ENCODE measurements at places on chromosomes 5 and 9.
A peak's percentile ranks its signal among the peaks of the same experiment; 100 is the strongest.

- DNase-seq, result peak; percentile 40
Observed at GRCh38 chr9:111897601-111898137, 1.1 kb downstream of the UGCG start.

DNA sequence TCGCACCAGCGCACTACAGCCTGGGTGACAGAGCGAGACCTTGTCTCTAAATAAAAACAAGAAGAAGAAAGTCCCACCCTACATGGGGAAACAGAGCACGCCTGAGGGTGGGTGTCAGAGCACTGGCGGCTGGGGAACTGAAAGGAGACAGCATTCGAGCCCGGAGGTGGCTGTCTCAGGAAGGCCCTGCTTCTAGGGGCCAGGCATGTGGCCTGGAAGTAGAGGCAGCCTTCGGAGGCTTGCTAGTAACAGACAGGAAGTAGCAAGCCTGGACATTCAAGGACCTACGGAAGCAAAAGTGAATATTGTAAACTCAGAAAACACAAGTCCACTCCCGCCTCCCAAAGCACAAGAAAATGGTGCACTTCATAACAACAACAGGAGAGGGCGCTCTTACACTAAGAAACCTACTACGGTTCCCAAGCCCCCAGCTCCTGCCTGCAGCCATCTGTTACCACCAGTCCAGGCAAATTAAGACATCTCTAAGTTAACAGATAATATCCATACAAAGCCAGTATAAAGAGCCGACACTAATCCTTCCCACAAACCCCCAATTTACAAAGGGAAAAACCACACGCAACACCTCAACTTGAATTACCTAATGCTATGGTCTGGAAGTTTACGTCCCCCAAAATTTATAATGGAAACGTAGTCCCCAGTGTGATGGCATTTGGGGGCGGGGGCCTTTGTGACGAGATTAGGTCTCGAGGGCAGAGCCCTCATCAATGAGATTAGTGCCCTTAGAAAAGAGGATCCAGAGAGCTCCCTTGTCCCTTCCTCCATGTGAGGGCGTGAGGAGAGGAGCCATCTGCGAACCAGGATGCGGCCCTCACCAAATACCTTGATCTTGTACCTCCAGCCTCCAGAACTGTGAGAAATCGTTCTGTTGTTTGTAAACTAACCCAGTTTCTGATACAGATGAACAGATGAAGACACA is 7.7 kb downstream of the RASGEF1C start:
- no peak for DNase-seq

GRCh38 chr5:44881266-44881665 is 72.5 kb downstream of the MRPS30 start:
- no peak for DNase-seq

DNA sequence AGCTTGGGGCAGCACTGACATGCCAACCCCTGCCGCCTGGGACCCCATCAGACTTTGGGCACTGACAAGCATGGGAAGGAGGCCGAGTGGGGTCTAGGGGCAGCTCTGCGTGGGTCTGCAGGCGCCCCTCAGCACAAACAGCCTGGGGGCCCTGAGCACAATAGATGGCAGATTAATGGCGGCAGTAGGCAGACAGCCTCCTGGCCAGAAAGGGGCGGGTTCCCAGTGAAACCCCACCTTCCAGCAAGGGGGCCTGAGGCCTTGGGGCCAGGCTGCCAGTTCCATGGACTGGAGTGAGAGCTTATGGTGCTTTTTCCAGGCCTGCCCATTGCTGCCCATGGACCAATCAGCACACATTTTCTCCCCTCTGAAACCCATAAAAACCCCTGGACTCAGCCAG is 2031.2 kb downstream of the EFNA5 start:
- DNase-seq, result no peak

DNA sequence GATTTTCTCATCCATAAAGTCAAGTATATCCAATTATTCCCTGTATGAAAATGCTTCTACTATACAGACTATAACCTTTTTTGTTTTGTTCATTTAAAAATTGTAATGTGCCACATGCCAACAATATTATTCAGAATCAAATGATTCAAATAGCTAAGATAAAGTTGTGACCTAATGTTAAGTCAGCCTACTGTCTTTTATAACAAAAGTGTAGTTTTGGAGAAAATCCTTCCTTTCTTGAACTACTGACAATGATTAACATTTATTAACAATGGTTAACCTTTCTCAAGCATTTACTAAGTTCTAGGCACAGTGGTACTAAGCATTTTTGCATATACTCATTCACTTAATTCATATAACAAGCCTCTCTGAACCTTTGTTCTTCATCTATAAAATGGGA is 25.0 kb downstream of the CSF2 start:
- no peak for DNase-seq

DNA sequence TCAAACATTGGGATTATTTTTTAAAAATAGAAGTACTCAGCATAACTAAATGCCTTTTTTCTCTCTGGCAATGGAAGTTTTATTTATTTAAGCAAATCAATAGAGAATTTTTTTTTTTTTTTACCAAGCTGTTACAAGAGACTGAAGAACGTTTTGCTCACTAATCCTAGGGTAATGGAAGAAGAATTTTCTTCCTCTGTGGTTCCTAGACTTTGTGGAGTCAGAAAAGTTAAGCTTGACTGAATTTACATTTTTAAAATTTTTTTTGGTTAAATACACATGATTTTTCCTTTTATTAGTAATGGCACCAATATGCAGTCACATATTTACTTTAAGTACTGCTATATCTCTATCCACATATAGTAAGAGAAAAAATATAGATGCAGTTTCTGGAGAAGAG is 189.8 kb downstream of the PCSK1 start:
- DNase-seq, result no peak

DNA sequence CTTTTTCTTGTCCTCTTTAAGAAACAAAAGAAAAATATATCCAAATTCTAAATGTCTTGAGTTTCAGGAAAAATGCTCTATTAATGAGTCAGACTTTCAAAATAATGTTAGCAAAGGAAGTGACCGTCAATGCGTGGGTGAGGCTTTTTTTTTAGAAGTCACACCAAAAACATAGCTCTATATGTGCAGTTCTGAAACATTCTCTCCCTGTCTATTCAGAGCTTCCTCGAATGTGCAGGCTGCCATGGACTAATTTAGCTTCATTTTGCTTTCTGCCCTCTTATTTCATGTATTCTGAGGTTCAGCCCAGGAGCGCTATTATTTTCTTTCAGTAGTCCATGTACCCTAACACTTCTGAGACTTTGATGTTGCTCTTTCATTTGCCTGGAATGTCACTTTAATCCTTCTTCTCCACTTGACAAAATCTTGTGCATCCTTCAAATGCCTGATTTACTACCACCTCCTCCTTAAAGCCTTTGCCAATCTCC is 72.5 kb upstream of the RASA1 start:
- no peak for DNase-seq

DNA sequence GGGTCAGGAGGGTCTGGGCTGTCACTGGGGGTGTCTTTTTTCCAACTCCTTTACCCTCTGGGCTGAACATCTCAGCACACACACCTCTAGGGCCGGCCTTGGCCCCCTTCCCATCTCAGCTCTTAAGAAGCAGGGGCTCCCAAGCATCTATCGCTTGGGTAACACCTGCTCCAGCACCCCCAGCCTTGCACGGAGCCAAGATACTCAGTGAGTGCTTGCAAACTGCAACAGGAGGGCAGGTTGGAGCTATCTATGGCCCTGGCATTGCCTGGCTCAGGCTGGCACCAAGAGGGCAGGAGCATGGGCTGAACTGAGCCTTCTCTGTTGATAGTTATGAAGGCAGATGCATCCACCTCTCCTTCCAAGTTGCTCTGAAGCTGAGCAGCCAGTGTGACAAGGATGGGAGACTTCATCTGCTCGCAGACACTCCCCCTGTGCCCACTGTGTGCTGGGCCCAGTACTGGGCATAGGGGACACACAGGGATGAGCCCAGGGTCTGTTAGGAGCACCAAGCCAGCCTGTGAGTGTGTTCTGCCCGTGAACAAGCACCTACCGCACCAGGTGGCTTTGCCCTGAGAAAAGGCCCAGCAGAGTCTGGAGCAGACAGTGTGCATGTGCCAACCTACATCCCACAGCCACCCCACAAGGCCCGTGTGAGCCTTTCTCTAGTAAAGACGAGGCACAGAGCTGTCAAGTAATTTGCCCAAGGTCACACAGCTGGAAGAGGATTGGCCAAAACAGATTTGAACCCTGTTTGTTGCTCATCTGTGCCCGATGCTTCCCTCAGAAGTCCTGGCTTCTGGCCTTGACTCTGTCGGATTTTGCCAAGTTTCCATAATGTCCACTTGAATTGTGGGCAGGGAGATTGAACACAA is 58.2 kb downstream of the PHF2 start:
- no peak for DNase-seq

- DNase-seq, result no peak
Observed at GRCh38 chr5:87147441-87147840, 120.2 kb upstream of the RASA1 start.

DNA sequence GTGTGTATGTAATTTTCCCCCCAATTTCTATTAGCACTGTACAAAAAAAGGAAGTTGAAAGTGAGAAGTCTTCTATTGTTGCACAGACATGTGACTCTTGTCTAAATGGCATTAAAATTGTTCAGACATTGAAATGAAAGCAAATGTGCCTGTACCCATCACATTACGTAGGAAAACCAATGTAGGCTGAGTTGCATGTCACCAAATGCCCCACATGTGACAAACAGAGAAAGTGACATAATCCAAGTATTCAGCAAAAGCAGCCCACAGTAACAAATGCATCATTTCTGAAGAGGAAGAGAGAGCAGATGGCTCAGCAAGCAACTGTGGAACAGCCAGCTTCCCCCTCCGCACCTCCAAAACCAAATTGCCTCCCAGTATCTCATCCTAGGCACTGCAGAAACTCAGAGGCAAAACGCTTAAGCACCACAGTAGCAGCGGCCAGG is 161.5 kb upstream of the NR4A3 start:
- DNase-seq, result no peak

DNA sequence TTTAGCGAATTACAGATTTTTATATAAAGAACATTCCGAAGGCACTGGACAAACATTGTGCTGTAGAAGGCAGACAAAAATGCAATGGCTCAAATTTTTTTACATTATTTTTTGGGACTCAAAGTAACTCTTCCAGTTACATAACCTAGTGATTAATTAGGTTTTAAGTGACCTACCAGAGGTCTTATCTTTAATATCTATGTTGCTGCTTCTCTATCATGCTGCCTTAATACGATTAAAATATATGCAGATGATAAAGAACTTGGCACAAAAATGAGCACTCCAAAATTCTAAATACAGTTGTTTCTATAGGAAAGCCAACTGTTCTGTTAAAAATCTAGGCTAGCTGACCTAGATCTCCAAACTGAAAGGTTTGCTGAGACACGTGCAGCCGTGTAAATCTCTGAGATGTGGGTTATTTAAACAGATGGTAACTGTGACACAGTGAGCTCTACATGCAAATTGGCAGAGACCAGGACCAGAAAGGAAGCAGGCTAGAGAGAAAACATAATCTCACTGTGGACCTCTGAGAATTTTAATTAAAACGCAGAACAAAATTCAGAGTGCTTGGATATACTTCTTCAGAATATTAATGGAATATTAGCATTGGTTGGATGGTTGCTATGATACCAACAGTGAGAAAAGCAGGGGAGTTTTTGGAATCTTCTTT is 56.2 kb downstream of the CAMK4 start:
- no peak for DNase-seq

DNA sequence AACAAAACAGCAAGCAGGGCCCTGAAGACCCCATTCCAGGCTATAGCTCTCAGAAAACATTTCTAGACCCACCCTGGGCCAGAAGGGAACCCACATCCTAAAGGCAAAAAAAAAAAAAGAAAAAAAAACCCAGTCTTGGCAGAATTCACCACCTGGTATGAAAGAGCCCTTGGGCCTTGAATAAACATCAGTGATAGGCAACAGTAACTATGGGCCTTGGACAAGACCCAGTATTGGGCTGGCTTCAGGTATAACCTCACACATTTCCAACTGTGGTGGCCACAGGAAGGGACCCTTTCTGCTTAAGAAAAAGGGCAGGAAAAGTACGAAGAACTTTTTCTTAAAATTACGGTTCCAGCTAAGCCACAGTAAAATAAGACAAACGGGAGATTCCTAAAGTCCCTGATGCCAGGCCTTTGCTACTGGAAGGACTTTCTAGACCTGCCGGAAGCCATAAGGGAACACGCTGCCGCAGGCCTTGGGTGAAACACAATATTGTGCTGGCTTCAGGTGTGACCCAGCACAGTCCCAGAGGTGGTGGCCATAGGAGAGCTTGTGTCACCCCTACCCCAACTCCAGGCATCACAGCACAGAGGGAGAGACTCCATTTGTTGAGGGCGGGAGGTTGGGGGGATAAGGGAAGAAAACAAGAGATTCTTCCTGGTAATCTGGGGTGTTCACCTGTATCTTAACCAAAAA is 505.2 kb upstream of the RGMB start:
- no peak for DNase-seq

DNA sequence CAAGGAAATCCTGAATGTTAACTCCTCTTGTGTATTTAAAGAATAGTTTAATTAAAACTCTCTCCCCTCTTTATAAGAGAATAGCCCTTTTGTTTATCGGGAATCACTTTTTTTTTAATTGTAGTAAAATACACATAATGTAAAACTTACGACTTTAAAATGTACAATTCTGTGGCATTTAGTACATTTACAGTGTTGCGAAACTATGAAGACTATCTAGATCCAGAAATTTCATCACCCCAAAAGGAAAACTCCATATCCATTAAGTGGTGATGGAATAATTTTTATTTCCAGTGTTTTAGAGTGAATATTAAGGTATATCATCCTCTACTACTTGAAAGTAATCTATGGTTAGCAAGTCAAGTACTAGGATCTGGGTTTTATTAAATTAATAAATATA is 36.8 kb downstream of the KDM3B start:
- DNase-seq, result no peak

- no peak for DNase-seq
Observed at GRCh38 chr9:99497641-99498040, 275.6 kb downstream of the SEC61B start.

DNA sequence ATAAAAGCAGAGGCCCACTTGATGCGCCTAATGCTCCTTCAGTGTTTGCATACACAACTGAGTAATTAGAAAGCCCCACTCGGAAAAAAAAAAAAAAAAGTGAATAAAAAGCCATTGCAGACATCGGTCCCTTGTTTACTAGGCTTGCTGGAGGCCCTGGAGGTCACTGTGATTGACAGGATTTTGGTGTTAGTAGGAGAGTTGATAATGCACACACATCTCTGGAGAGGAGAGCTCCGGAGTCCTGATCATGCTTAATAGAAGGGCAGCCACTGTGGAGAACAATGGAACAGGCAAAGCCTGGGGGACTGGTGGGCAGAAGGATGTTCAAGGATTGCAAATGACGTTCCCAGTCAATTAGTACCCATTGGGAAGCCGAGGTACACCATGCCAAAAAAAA is 152.5 kb downstream of the EFNA5 start:
- no peak for DNase-seq
